ENCODE measurements at places on chromosomes 5 and 9.

DNA sequence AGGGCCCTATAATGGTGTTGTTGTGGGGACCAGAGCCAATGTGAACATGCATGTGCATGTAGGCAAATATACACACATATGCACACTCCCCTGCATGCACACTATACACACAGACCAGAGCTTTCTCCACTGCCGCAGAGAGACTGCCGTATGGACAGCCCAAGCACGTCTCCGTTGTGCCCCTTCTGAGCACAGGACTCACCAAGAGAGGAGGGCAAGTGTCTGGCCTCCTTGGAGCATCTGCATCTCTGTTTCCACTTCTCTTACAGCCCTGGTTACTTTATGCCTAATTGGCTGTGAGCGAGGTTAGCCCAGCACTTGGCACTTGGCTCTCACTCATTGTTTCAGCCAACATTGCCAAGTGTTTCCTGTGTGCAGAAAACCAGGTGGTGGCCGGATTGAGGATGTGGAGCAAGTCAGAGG, 30.4 kb downstream of the CSF2 start:
- no peaks in the 10 kb centered on the region for H3K27me3 ChIP-seq
- H3K4me1 ChIP-seq: peaks cover 2% of the 10 kb centered on the region
- no peak for DNase-seq
- no peaks in the 10 kb centered on the region for H3K36me3 ChIP-seq
- no peak overlapping the region for H3K27ac ChIP-seq
- no peak overlapping the region for H3K4me3 ChIP-seq

DNA sequence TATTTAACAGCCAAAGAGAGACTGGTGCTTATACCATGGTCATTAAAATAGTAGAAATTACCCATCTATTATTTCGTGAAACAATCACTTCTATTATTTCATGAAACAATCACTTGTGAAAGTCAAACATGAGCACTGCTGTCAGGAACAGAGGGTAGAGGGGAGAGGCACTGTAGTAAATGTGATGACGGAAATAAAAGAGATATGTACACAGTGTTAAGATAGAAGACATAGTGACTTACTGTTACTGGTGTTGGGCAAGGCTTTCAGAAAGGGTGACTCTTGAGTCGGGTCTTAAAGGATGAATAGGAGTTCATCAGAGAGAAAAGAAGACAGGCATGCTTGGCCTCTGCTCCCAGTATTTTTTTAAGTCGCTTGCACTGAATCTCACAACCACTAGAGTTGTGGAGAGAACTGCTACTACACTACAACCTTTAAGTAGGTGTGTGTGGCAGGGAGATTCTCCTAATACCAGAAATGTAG, 162.6 kb upstream of the GNA14 start:
- no peak overlapping the region for H3K4me3 ChIP-seq
- DNase-seq: no peak
- no peak overlapping the region for H3K27ac ChIP-seq
- no peaks in the 10 kb centered on the region for H3K4me1 ChIP-seq
- H3K27me3 ChIP-seq: no peaks in the 10 kb centered on the region

DNA sequence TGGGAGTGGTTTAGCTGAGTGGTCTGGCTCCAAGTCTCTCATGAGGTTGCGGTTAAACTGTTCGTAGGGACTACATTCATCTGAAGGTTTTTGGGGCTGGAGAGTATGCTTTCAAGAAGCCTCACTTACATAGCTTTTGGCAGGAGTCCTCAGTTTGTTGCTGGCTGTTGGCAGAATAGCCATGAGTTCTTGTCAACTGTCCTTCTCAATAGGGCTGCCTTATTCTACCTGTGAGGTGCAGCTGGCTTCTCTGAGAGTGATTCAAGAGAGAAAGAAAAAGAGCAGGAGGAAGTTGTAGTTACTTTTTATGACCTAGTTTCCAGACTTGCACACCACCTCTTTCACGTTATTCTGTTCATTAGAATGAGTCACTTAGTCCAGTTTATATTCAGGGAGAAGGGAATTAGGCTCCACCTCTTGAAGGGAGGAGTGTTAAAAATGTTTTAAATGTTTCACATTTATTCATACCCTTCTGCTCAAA, 33.2 kb downstream of the YTHDC2 start:
- H3K27me3 ChIP-seq: no peaks in the 10 kb centered on the region
- H3K27ac ChIP-seq: no peak overlapping the region
- H3K4me1 ChIP-seq: no peaks in the 10 kb centered on the region
- H3K4me3 ChIP-seq: no peak overlapping the region

DNA sequence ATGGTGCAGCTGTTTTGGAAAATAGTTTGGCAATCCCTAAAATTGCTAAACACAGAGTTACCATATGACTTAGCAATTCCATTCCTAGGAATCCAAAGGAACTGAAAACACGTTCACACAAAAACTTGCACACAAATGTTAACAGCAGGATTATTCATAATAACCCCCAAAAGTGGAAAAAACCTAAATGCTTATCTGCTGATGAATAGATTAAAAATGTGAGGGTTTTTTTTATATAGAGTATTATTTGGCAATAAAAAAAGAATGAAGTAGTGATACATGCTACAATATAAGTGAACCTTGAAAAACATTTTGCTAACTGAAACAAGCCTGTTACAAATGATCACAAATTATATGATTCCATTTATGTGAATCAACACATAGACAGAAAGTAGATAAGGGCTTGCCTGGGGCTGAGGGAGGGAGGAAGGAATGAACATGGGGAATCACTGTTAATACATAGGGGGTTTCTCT, 45.1 kb upstream of the TRIO start:
- H3K36me3 ChIP-seq: no peaks in the 10 kb centered on the region
- no peak overlapping the region for H3K4me3 ChIP-seq
- no peak for DNase-seq
- no peaks in the 10 kb centered on the region for H3K27me3 ChIP-seq

GRCh38 chr5:43243270-43243669, 51.2 kb downstream of the NIM1K start:
- H3K27me3 ChIP-seq: peaks cover 2% of the 10 kb centered on the region
- H3K4me3 ChIP-seq: no peak overlapping the region
- H3K36me3 ChIP-seq: no peaks in the 10 kb centered on the region
- H3K4me1 ChIP-seq: no peaks in the 10 kb centered on the region
- no peak for DNase-seq

DNA sequence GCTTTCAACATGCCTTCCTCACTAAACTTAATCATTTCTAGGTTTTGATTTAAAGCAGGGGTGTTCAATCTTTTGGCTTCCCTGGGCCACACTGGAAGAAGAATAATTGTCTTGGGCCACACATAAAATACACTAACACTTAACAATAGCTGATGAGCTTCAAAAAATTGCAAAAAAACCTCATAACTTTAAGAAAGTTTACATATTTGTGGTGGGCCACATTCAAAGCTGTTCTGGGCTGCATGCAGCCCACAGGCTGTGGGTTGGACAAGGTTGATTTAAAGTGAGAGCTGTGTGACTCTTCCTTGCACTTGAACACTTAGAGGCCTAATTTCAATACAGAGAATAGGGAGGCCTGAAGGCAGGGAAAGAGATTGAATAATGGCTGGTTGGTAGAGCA, 598.3 kb downstream of the EFNA5 start:
- no peak for DNase-seq
- no peak overlapping the region for H3K4me3 ChIP-seq
- no peaks in the 10 kb centered on the region for H3K4me1 ChIP-seq
- H3K27me3 ChIP-seq: no peaks in the 10 kb centered on the region
- no peaks in the 10 kb centered on the region for H3K36me3 ChIP-seq
- no peak overlapping the region for H3K27ac ChIP-seq

GRCh38 chr5:133839721-133840120, 128.7 kb downstream of the C5orf15 start:
- no peak for DNase-seq
- H3K27ac ChIP-seq: no peak overlapping the region
- peaks cover 18% of the 10 kb centered on the region for H3K27me3 ChIP-seq
- H3K4me1 ChIP-seq: no peaks in the 10 kb centered on the region
- H3K36me3 ChIP-seq: no peaks in the 10 kb centered on the region

GRCh38 chr5:33828626-33829308, 63.0 kb downstream of the ADAMTS12 start:
- no peak overlapping the region for H3K4me3 ChIP-seq
- H3K4me1 ChIP-seq: no peaks in the 10 kb centered on the region
- H3K36me3 ChIP-seq: no peaks in the 10 kb centered on the region
- no peak for DNase-seq
- H3K27me3 ChIP-seq: no peaks in the 10 kb centered on the region

DNA sequence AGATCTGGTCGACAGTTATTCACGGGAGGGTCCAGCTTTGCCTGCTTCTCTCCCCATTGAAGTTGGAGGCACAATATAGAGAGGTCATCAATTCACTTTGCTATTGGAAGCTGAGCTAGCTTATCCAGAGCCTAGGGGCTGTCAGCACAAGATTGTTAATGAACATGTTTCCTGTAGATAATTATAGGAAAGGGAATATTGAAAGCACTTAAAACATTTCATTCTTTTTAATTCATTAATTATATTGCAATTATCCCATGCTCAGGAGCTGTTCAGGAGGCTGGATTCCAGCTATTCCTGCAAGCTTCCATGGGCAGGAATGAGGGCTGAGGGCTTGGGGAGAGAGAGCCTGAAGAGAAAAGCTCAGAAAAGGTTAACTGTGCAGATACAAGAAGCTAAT, 153.1 kb upstream of the BRINP1 start:
- no peaks in the 10 kb centered on the region for H3K4me1 ChIP-seq
- no peak for DNase-seq
- H3K27ac ChIP-seq: no peak overlapping the region
- H3K36me3 ChIP-seq: no peaks in the 10 kb centered on the region
- no peaks in the 10 kb centered on the region for H3K27me3 ChIP-seq

Data from Panc1 (cell line).